SK-N-SH (cell line): ENCODE measurements at places on chromosomes 7 and 10. TPM values are rescaled to one million over a fixed set of nuclear protein-coding genes. Genes with fewer than 3 reads are reported as not detected.

GRCh38 chr7:92161271-92161670 is 17.7 kb downstream of the LRRD1 start:
- no peaks in the 10 kb centered on the region for H3K27me3 ChIP-seq
- H3K4me1 ChIP-seq, result no peaks in the 10 kb centered on the region
- DNase-seq, result no peak
- no peak overlapping the region for H3K27ac ChIP-seq

GPRIN2 gene
- 0.03 TPM in 1 of 2 replicates, not detected in the other for polyA plus RNA-seq

- no peak overlapping the region for H3K4me3 ChIP-seq
- no peaks in the 10 kb centered on the region for H3K27me3 ChIP-seq
- no peaks in the 10 kb centered on the region for H3K36me3 ChIP-seq
- DNase-seq, result peak; percentile 62
These were observed 143.2 kb downstream of the SRPK2 start for GRCh38 chr7:105245398-105246114.

DNA sequence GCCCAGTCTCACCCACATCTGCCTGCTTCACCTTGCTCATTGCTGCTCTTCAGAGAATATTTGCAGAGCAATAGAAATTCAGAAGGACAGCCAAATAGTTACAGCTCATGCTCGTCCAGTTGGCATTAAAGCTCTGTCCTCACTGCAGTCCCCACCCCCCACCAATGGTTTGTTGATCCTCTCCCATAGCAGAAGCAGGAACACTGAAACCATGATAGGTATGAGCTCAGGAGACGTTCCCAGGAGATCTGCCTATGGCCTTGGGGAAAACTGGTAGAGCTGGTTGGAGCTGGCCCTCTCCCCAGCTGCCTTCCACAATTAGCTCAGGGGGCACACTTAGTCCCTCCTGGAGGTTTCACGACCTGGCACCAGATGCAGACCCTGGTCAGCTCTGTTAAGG is 68.6 kb upstream of the KMT2C start:
- no peak overlapping the region for H3K27ac ChIP-seq
- H3K36me3 ChIP-seq, result no peaks in the 10 kb centered on the region
- no peak for DNase-seq
- no peak overlapping the region for H3K4me3 ChIP-seq
- no peaks in the 10 kb centered on the region for H3K27me3 ChIP-seq
- no peaks in the 10 kb centered on the region; the same call in 1 of the 2 replicates for H3K4me1 ChIP-seq

DNA sequence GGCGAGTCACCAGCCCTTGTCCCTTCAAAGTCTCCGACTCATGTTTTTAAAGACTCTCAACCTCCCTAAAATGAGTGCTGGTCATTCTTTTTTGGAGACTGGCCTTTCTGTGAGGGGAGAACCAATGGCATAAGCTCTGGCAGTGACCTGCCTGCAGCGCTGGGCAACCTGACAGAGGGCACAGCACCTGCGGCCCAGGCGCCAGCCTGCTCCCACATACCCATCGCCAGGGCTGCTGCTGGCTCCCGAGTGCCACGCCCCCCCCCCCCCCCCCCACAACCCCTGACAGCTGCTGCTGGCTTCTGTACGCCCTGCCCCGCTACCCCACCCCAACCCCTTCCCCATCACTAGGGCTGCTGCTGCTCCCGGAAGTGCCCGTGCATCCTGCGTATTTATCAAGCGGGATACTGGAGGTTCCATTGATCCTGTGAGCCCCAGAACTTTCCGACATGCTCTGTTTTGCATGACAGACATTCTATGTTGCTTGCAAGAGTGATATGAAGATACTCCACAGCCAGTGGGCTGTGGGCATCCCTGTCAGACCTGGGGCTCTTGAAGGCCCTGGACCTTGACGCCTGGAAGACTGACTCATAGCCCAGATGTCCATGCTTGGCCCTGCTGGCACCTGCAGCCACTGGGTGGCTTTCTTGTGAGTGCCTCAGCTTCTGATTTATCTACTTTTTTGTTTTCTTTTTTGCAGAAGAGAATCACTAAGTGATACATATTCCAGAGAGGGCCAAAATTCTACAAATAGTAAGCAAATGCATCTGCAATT is 243.9 kb downstream of the ZMYND11 start:
- H3K27ac ChIP-seq, result no peak overlapping the region
- no peak for DNase-seq
- no peak overlapping the region for H3K4me3 ChIP-seq
- no peaks in the 10 kb centered on the region for H3K27me3 ChIP-seq
- peaks cover 30% of the 10 kb centered on the region for H3K36me3 ChIP-seq
- H3K4me1 ChIP-seq, result peaks cover 5% of the 10 kb centered on the region

PLCE1 gene
- 1.2 and 1.9 TPM in 2 replicates for polyA plus RNA-seq

CALML3 gene
- polyA plus RNA-seq, result not detected in 2 replicates
